ENCODE measurements at places on chromosomes 11 and 22. TPM values are rescaled to one million over a fixed set of nuclear protein-coding genes. Genes with fewer than 3 reads are reported as not detected.

The YPEL4 gene
- 1.2 TPM for total RNA-seq

- DNase-seq = peak; percentile 12
Measured at GRCh38 chr11:64619811-64620380, 28.9 kb downstream of the SLC22A12 start.

GRCh38 chr22:50009765-50010675 is 2.5 kb downstream of the IL17REL start:
- peak; percentile 24 for DNase-seq

GRCh38 chr11:133936136-133936535 is 20.6 kb downstream of the IGSF9B start:
- no peak for DNase-seq

The MIF gene
- 286 TPM for total RNA-seq

The ARCN1 gene
- total RNA-seq = 145 TPM

The GGTLC2 gene
- not detected for total RNA-seq

Measured in left colon (tissue), 2 donors.